A673 (cell line): ENCODE measurements at places on chromosomes 7 and 10. TPM values are rescaled to one million over a fixed set of nuclear protein-coding genes. Genes with fewer than 3 reads are reported as not detected.

- no peak for DNase-seq
These were observed 28.6 kb downstream of the MTURN start for GRCh38 chr7:30163231-30163894.

DNA sequence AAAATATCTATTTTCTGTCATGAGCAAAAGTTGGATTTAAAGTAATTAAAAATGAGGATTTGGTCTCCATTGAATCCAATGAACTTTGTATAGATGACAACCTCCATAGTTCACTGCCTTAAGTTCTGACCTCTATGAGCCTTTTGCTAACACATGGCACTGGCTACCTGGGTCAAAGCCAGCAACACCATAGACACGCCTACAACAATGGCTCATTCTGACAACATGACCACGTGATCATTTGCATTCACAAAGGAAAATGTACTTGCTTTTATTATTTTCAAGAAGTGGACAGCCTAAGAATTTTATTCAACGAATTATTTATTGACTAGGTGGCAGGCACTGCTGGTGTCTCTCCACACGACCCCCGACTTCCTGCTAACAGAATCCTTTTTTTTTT is 90.6 kb downstream of the CARD11 start:
- no peak for DNase-seq

GRCh38 chr7:36287371-36288241 is 102.1 kb upstream of the ANLN start:
- DNase-seq: no peak

The LANCL2 gene
- 14.0 and 21.3 TPM in 2 replicates for total RNA-seq

The NPSR1 gene
- not detected in 2 replicates for total RNA-seq
